H9 (cell line): ENCODE measurements at places on chromosomes 1 and 21.
A peak's percentile ranks its signal among the peaks of the same experiment; 100 is the strongest.

- DNase-seq: no peak
Observed at GRCh38 chr1:247453245-247453644, 4.7 kb downstream of the OR2B11 start.

DNA sequence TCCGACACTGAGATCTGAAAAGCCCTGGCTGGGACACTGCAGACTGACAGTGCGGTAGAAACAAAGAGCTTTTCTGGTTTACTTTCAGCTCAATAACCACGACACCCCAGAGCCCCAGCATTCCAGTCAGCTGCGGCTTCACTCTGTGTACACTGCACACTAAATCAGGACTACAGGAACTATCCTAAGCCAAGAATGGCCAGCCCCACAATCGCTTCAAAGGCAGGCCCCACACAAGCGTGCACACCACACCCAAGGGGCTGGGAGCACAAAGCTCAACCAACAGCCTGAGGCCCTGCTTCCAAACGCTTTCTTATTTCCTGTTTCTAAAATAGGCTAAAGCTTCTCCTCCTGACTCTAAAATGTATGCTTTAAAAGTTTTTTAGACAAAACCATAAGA lies 28.4 kb downstream of the URB1 start:
- no peak for DNase-seq

GRCh38 chr1:240407407-240407806 lies 204.5 kb downstream of the GREM2 start:
- no peak for DNase-seq

DNA sequence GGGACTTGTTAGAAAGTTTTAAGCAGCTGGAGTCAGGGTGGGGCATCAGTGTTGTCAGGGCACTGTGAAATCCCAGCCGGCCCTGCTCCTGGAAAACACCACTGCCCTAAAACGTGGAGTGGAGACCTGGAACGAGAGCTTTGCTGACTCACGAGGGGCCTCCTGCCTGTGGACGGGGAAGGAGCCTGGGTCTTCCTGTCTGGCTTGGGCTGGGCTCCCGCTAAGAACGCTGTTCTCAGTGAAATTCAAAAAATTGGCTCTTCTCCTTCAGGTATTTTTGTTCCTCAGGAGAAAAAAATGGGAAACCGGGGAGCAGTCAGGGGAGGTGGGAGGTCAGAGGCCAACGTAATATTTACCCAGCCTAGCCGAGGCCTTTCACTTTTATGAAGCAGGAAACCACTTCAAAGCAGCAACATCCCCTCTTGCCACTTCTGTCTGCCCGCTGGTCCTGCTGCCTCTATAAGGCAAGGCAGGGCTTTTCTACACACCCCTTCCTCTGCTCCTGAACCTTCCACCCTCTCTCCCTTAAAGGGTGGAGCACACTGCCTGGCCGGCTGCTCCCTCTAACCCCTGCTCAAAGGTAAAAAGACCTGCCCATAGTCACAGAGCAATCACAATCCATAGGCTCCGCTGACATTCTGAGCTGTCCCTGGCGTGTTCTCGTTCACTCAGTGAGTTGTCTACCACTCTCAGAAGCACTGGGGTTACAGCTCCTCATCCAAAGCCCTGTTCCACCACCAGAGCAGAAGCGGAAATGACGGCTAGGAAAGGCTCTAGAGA lies 8.0 kb downstream of the PLXNA2 start:
- no peak for DNase-seq

- DNase-seq: no peak
Observed at GRCh38 chr1:232036181-232036933, 409.8 kb downstream of the DISC1 start.

DNA sequence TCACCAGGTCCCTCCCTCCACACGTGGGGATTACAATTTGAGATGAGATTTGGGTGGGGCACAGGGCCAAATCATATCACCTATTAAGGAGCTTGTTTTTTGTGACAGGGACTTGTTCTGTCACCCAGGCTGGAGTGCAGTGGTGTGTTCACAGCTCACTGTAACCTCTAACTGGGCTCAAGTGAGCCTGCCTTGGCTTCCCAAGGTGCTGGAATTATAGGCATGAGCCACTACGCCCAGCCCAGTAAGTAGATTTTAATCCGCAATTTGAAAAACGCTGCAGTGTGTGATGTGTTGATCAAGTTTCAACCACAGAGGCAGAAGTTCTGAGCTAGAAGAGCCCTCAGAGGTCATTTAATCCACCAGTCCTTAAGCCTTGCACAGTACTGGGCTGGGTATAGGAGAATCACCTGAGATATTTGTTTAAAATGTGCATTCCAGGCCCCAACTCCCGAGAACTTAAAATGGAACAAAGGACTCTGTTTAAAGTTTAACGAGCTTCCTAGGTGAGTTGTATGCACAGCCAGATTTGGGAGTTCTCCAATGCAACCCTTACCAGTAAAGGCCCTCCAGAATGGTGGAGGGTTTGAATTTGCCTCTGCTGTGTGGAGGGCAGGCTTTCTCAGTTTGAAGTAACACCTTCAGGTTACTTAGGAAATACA lies 13.4 kb downstream of the RPL11 start:
- DNase-seq: no peak

DNA sequence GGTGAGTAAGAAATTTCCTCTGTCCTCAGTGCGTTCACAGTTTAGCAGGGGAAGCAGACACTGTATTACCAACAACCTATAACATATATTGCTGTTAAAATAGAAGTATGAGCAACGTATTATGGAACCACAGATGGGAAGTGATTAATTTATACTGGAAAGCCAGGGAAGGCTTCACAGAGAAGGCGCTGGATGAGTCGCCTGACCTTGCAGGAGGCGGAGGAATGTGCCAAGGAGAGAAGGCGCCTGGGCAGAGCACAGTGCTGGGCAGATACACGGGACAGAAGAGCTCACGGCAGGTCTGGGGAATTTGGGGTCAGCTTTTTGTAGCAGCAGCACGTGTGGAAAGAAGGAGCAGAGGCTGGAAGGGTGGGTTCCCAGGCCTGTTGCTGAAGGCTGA lies 116.3 kb downstream of the DHRS3 start:
- DNase-seq: no peak

GRCh38 chr1:184982002-184982954 lies 8.0 kb upstream of the NIBAN1 start:
- peak; percentile 64 for DNase-seq

DNA sequence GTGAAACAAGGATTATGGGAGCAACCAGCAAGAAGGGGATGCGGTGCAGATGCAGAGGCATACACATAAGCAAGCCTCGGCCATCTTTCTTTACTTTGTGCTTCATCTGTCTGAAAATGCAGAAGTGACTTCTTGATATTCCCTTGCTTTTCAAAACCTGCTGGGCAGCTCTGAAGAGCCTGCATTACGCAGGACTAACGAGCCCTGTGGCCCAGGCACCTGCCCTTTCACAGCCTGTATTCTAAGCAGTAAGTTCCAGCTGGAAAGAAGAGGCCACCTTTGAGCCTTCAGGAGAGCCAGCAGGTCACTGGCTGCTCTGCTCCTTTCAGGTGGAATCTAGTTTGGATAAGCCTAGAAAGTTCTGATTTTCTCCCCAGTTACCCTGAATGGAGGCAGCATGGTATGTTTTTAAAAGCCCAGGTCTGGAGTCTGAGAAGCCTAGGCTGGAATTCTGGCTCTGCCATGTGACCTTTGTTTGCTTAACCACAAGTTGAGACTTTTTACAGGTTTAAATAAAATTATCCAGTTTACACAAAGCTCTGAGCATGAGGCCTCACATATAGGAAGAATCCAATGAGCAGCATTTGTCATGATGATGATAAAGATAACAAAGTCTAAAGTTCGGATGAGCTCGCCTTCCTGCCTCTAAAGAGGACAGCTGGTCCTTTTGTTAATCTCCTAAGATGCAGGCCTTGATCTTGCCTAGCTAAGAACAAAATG lies 122.9 kb downstream of the UBR4 start:
- no peak for DNase-seq

DNA sequence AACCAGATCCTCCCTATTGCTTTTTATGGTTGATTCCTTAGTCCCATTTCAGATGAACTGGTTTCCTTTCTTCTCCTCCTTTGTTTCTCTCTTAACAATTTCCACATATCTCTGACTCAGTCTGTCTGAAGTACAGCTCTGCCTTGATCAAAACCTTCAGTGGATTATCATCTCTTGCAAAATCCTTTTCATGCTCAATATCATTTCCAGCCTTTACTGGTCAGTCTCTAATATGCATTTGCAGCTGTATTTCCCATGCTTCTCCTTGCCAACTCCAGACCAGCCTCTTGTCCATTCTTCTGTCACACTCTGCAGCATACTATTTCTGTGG lies 72.2 kb downstream of the SNX7 start:
- no peak for DNase-seq

- no peak for DNase-seq
Observed at GRCh38 chr1:43302201-43302600, 1.4 kb downstream of the TIE1 start.

- DNase-seq: no peak
Observed at GRCh38 chr1:12178511-12178910, 11.7 kb downstream of the TNFRSF1B start.

GRCh38 chr1:15524021-15524282 lies at the start of gene CASP9:
CASP9 (minus strand) TSS chr1:15524215; CDS start chr1:15524200, 15 bp downstream.
- DNase-seq: no peak

DNA sequence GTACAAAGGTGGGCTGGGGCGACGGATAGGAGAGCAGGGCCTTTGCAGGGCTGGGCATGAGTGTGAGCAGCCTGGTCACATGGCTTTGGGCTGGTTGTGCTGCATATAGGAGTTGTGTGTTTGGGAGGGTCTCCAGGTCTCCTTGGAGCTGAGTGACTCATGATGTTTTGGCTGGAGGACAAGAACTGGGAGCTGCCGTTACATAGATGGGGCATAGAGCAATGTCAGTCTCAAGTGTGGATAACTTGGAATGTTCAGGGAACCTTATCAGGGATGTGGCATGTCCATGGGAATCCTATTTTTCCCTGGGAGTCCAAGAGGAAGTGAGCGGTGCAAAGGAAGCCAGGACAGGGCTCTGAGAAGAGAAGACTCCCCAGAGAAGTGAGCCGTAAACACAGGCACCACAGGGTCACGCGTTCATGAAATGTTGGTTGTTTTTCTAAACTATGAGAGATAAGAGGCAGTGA lies 136.4 kb upstream of the KCNE2 start:
- no peak for DNase-seq

DNA sequence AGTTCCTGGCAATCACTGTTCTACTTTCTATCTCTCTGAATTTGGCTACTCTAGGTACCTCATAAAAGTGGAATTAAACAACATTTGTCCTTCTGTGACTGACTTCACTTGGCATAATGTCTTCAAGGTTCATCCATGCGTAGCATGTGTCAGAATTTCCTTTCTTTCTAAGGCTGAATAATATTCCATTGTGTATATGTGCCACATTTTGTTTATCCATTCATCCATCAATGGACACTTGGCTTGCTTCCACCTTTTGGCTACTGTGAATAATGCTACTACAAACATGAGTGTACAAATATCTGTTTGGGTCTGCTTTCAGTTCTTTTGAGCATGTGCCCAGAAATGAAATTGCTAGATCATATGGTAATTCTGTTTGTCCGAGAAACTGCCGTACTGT lies 14.7 kb downstream of the CACHD1 start:
- DNase-seq: no peak

DNA sequence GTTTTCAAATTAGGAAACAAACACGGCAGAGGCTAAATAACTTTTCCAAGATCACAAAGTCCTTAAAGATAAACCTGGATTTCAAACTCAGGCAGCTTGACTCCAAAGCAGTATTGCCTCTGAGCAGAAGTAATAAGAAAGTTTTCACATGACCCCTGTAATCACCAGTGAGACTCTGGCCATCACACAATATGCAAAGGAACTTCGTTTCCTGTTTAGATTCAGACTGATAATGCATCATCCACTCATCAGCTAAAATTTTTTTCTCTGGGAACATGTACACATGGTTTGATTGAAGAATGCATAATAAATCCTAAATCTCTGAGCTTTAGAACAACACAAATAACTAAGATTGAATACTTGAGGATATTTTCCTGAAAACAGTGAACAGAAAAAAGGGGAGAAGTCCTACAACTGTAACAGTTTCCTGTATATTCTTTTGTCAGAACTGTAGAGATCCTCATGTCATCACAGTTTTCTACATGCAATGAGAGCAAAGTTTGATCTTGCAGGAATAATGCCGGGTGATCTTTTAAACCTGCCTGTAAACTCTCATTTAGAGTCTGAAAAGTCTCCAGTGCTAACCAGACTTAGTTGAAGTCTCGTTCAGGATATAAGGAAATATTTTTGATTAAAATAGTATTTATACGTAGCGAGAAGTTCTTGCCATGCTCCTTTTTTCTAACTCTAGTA lies 225.3 kb downstream of the SPATA17 start:
- DNase-seq: no peak

DNA sequence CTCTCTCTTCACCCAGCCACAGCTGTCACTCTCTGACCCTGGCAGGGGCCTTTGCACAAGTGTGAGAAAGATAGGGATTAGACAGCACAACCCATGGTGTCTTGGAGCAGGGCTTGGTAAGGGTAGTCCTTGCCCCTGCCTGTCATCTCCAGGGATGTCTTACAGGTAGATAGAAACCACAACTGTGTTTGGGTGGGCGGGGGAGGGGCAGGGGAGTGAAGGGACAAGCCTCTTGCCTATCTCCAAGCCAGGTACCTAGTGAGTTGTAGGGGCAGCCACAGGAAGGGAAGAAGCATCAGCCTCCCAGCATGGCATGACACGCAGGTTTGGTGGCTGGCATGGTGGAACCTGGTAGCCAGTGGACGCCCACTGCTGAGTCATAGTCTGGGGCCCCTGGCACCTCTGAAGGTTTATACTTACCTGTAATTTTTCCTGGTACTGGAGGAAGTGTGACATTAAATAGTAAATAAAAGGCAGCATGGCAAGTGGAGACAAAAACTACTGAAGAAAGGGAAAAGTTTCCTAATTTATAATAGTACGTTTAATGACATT lies 97.5 kb downstream of the CLEC20A start:
- DNase-seq: peak; percentile 25

GRCh38 chr1:61462628-61463027 lies 262.3 kb downstream of the TM2D1 start:
- no peak for DNase-seq

DNA sequence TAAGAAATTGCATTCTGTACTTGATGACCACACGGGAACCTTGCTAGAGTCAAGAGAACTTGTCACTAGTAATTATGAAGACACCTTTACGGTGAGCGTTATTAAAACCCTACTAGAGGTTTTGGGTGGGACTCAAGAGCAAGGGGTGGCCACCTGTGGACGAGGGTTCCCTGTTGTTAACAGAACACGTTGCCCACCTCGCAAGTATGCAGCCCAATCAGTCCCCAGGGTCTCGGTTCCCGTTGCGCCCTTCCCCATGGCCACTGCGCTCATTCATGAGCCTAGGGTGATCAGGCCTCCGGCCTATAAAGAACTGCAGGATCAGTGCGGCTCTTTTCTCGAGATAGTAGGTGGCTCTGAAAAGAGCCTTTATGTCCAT lies 30.2 kb upstream of the RNF187 start:
- no peak for DNase-seq

- DNase-seq: no peak
Observed at GRCh38 chr1:115949156-115949555, 27.2 kb upstream of the SLC22A15 start.

GRCh38 chr1:115280064-115280463 lies 58.0 kb downstream of the NGF start:
- no peak for DNase-seq
